ENCODE measurements at places on chromosomes 2 and 18.

DNA sequence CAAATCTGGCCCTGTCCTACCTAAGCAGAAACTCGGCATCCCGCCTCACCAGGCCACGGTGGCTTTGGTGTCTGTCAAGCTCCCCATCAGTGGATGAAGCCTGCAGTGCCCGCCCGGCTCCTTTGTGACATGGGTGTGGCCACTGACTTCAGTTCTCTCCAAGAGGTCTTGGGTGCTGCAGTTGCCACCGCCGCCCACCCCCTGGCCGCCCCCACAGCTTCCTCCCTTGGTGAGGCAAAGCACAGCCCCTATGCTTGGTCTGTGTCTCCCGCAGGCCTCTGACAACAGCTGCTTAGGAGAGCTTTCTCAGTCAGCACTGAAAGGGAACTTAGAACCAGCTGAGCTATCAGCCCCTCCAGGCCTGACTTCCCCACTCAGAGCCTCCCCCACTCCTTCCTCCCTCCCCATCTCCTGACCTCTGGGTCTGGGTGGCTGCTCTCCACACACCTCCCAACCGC is 22.9 kb upstream of the GPR55 start:
- no peak for DNase-seq

- DNase-seq: no peak
Measured at GRCh38 chr2:126059379-126059778, 596.6 kb upstream of the GYPC start.

GRCh38 chr2:85259101-85259590 is 68.6 kb downstream of the TGOLN2 start:
- no peak for DNase-seq

DNA sequence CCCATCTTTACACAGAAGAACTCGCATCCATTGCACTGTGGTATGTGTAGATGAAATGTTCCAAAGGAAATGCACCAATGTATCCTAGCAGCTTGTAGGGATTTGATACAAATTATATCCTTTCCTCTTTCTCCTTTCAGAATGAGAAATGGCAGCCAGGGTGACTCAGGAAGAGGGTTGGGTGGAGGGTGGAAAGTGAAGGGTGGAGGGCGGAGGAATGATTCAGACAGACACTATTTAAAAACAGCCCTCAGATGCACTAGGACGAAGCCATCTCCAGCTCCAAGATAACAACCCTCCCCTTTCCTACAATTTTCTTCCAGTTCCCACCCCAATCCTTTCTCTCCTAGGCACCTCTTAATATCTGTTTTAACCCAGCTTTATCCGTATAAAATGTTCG is 96.2 kb upstream of the STK39 start:
- DNase-seq: no peak

- DNase-seq: no peak
Measured at GRCh38 chr2:49003201-49003600, 151.1 kb downstream of the FSHR start.

GRCh38 chr2:119291588-119292167 is 68.0 kb downstream of the STEAP3 start:
- no peak for DNase-seq

- DNase-seq: no peak
Measured at GRCh38 chr18:57959278-57959677, 84.7 kb upstream of the NEDD4L start.

- no peak for DNase-seq
Measured at GRCh38 chr2:5766056-5766455, 73.9 kb downstream of the SOX11 start.

GRCh38 chr2:25313711-25314513 is 27.8 kb downstream of the DNMT3A start:
- DNase-seq: no peak

- no peak for DNase-seq
Measured at GRCh38 chr2:204514439-204514838, 30.8 kb upstream of the PARD3B start.

GRCh38 chr18:11577271-11578112 is 31.9 kb upstream of the SLC35G4 start:
- DNase-seq: no peak

DNA sequence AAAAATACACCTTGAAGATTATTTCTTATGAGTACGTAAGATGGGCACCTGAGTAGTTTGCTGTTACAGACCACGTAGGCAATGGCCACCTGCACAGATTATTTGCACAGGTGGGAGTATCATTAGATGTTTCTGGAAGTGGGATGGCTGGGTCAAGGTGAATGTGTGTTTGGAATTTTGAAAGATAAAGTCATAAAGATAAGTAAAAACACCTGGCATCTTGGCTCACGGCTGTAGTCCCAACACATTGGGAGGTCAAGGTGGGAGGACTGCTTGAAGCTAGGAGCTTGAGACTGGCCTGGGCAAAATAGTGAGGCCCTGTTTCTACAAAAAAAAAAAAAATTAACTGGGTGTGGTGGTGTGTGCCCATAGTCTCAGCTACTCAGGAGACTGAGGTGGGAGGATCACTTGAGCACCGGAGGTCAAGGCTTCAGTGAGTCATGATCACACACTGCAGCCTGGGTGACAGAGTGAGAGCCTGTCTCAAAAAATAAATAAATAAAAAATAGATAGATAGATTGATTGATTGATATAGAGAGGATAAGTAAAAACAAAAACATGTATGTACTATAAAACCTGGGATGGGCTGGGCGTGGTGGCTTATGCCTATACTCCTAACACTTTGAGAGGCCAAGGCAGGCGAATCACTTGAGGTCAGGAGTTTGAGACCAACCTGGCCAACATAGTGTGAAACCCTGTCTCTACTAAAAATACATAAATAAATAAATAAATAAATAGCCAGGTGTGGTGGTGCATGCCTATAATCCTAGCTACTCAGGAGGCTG is 30.4 kb downstream of the ODC1 start:
- no peak for DNase-seq

DNA sequence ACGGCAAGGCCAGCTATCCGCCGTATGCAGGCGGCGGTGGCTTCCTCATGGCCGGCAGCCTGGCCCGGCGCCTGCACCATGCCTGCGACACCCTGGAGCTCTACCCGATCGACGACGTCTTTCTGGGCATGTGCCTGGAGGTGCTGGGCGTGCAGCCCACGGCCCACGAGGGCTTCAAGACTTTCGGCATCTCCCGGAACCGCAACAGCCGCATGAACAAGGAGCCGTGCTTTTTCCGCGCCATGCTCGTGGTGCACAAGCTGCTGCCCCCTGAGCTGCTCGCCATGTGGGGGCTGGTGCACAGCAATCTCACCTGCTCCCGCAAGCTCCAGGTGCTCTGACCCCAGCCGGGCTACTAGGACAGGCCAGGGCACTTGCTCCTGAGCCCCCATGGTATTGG is 3.1 kb downstream of the B3GNT7 start:
- DNase-seq: no peak

- no peak for DNase-seq
Measured at GRCh38 chr2:115160531-115161080, 718.2 kb downstream of the DPP10 start.

- DNase-seq: no peak
Measured at GRCh38 chr2:200627110-200627770, 41.4 kb downstream of the AOX1 start.

DNA sequence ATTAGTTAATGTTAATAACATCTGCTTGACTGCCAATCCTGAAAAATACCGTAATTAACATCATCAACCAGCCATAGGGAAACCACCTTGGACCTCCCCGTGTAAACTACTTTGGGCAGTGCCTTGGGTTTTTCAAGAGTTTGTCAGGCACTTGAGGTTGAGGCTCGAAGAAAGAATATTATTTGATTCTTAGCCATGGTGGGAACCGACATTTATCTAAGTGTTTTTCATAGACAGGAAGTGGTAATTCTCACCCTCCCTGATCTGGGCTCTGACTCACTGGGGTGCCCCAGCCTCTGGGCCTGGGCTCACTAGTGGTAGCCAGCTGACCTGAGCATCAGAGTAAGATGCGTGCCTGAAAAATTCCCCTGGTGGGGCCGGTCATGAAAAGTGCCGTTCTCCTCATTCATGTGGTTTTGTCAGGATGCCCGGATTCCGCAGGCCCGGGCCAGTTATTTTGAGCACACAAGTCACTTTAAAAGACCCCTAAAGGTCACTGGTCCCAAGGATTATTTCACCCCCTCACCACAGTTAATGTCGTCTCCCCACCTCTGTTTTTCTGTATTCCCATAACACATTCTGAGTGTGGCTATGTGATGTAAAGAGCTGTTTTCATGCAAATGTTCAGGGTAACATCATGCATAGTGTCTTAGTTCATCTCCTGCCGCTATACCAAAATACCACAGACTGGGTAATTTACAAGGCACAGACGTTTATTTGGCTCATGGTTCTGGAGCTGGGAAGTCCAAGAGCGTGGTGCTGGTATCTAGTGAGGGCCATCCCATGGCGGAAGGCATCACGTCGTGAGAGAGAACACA is 21.6 kb upstream of the SPATA3 start:
- DNase-seq: peak; percentile 48

- DNase-seq: no peak
Measured at GRCh38 chr18:8860845-8861642, 155.7 kb downstream of the MTCL1 start.

DNA sequence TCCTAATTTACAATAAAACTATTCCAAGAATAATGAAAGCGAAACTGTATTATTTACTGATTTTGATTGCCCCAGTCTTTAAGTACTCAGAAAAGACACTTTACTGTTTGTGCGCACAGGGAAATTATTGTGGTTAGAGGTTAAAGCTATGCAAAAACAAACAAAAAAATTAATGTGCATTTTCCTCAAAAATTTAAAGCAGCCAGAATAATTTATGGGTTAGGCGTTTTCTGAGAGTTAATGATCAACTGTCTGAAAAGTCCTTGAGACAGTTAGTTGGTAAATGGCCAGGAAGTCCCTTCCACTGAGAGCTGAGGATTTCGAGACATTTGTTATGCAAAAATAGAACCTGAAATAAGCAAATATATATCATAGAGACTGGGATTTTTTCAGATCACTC is 143.3 kb downstream of the IRS1 start:
- DNase-seq: no peak

- DNase-seq: no peak
Measured at GRCh38 chr2:27356056-27356381, 545 bp downstream of the GTF3C2 start.

- no peak for DNase-seq
Measured at GRCh38 chr2:70128005-70128404, 40.7 kb downstream of the PCBP1 start.

DNA sequence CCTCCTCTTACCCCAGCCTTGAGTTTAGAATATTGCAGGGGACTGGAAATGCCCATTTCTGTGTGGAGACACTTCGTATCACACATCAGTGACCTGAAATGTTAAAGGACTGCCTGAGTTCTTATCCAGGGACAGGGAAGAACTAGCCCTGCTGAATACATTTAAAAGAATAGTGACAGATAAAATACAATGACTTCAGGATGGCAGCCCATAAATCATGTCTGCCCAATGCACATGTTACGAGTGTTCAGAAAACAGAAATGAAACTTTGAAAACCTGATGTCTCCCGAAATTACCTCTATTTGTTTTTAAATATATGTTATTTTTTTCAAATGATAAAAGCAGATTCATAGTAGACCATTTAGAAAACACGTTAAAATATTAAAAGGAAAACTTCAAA is 22.3 kb upstream of the RAB12 start:
- DNase-seq: no peak

GRCh38 chr18:48409591-48410094 is 460 bp upstream of the ZBTB7C start:
- peak; percentile 22 for DNase-seq

DNA sequence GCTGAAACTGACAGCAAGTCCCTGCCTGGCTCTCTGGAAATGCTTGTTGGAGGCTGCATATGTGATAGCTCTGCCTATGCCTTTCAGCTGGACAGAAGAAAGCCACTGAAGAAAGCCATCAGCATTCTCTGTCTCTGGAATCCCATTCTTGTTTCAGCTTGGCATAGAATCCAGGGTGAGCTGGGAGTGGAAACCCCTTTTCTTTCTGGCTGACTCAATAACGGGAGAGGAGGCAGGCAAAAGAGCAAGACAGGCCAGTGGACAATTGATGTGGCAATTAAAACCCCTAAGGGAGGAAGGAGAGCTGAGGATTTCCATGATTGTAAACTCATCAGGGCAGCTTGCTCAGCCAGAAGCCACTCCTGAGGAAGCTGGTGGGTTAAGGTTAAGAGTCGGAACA is 208.1 kb downstream of the CLIP4 start:
- DNase-seq: no peak

- DNase-seq: no peak
Measured at GRCh38 chr2:15201009-15201408, 360.1 kb downstream of the NBAS start.

- DNase-seq: no peak
Measured at GRCh38 chr2:199207011-199207410, 250.7 kb downstream of the SATB2 start.

DNA sequence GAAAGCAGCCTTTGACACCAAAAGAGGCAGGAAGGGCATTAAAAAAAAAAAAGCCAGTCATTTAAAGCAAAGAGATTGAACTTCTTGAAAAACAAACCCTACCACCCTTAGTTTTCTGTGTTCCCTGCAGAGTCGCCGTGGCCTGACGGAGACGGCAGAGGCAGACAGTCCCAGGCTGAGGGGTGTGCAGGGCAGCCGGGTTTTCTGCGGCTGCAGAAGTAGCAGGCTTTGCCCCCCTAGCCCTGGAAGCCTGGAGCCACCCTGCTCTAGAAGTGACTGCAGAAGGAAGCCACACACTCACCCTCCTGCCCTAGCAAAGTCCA is 2.8 kb downstream of the INPP5D start:
- no peak for DNase-seq

- DNase-seq: no peak
Measured at GRCh38 chr18:42758852-42759251, 356.6 kb downstream of the RIT2 start.

- no peak for DNase-seq
Measured at GRCh38 chr2:40260437-40260836, 191.5 kb downstream of the SLC8A1 start.

- DNase-seq: no peak
Measured at GRCh38 chr2:235026649-235027557, 75.1 kb downstream of the SH3BP4 start.

GRCh38 chr2:170503971-170504809 is 210.9 kb upstream of the SP5 start:
- no peak for DNase-seq

DNA sequence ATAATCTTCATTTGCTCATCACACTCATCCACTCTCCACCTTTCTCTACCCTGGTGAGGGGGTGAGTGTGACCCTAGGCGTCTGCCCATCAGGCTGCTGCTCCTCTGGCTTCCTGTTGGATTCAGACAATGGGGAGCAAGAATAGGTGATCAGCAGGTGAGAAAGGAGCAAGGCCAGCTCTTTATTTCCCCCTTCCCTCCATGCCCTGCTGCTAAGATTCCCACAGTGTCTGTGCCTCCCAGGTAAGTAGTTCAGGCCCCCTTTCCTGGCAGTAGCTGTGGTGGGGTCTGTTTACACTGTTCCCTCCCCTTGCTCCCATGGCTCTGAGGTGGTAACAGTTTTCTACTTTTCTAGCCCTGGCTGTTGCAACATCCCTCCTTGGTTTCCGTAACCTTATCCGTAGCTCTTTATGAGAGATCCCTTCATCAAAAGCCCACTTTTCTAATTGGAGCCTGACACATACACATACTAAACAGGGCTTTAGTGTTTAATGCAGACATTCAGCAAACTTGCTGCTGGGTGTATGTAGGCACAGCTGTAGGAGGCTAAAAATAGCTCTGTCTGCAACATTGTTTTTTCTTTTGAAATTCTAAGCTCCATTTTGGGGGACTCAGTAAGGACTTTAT is 27.5 kb downstream of the MAP2 start:
- DNase-seq: no peak

Data from stimulated activated CD4-positive, alpha-beta T cell treated with anti-CD3 and anti-CD28 coated beads, Interleukin-12 subunit alpha, Interleukin-12 subunit beta, amount 100 ng/mL, for 4 hours (primary cell).